Mesangial cell (primary cell): ENCODE measurements at places on chromosomes 7 and 10. TPM values are rescaled to one million over a fixed set of nuclear protein-coding genes. Genes with fewer than 3 reads are reported as not detected.

The CCDC3 gene
- total RNA-seq = 0.63 and 0.98 TPM in 2 replicates

The CLRN3 gene
- not detected in 2 replicates for total RNA-seq

The MRPL32 gene
- total RNA-seq = 47.5 and 52.8 TPM in 2 replicates

The PAX4 gene
- total RNA-seq = not detected in 2 replicates

The CCL26 gene
- total RNA-seq = 0.38 TPM in 1 of 2 replicates, not detected in the other

The RASA4B gene
- total RNA-seq = 0.81 and 26.1 TPM in 2 replicates
